ENCODE measurements at places on chromosomes 7 and 10. TPM values are rescaled to one million over a fixed set of nuclear protein-coding genes. Genes with fewer than 3 reads are reported as not detected.

GRCh38 chr7:80929619-80930018, 10.8 kb upstream of the SEMA3C start:
- no peak for DNase-seq

- DNase-seq = no peak
Measured at GRCh38 chr7:80677629-80678028, 39.2 kb downstream of the CD36 start.

- peak; percentile 19 for DNase-seq
Measured at GRCh38 chr7:105493923-105494315, 28.2 kb downstream of the PUS7 start.

DNA sequence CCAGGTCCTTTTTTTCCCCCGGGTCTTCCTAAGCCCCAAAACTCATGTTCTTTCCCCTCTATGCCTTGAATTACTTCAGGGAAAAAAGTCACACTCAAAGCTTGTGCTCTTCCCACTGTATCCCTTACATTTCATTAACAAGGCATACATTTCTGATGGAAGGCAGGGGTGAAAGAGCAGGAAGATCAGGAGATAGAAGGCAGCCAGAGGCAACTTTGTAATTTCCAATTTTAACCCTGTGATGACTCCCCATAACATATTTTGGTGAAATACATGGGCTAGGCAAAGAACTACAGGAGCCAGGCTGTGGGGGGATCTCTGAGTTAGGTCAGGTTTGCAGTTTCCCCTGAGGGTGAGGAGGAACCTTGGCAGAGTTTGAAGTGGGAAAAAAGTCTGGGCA, 635.0 kb downstream of the LRMDA start:
- DNase-seq = no peak

DNA sequence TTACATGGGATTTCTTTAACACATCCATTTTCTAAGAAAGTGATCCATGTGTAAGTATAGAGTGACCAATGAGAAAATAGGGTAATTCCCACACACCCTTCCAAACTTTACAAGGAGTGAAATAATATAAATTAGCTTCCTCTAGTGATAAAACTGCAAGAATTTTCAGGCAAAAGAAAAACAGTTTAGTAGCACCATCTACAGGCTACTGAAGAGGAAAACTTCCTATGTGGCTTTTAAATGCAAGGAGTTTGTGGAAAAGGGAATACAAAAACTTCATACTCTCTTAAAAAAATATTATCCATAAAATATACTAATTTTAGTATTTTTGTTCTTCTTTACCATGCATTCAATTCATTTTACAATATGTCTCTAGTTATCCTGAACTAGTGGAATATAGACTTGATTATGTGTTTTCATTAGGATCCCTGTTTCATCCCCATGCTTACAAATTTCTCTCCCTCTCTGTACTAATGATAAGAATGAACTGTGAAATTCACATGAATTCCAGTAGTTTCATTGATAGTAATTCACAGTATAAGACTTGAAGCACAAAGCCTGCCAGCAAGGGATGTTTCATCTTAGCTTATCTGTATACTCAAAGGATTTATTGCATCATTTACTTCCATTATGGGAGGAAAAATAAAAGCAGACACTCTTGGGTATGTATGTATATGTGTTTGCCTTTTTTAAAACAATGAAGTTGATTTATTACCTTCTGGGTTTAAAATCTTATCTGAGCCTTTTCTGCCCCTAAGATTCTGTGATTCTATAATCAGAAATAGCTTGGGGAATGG, 442.9 kb downstream of the AUTS2 start:
- peak; percentile 52 for DNase-seq

DNA sequence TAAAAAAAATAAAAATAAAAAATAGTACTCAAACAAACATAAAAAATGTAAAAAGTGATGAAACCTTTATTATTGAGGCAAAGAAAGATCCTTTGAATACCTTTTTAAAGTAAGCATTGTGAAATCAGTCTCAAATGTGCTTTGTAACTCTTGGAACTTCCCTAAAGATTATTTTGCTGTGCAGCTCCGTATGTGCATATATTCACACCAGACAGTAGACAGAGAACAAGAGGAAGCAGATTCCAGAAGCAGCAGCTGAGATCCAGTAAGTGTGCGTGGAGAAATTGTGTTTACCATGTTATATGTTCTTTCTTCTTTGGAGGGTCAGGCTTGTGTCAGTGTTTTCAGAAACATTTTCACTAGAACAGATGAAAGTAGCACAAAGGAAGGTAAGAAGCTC, 324.9 kb downstream of the AGMO start:
- no peak for DNase-seq

DNA sequence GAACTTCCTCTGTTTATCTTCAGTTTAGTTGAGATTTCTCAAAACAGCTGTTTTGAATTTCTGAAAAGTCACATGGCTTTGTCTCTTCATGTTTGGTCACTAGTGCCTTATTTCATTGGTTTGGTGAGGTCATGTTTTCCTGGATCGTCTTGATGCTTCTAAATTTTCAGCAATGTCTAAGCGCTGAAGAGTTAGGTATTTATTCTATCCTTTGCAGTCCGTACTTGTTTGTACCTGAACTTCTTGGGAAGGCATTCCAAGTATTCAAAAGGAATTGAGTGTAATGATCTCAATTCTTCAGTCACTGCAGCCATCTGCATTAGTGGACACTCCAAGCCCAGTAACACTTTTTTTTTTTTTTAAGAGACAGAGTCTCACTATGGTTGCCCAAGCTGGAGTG, 67.7 kb downstream of the HERC4 start:
- DNase-seq = no peak

- DNase-seq = no peak
Measured at GRCh38 chr10:121457729-121458128, 140.5 kb downstream of the FGFR2 start.

POLR2J2 gene
- total RNA-seq = 2.8 TPM

Data from A172 (cell line).